Activated CD4-positive, alpha-beta T cell treated with anti-CD3 and anti-CD28 coated beads, Interleukin-2, amount 50 U/mL, for 48 hours (primary cell): ENCODE measurements at places on chromosomes 13 and 19.

DNA sequence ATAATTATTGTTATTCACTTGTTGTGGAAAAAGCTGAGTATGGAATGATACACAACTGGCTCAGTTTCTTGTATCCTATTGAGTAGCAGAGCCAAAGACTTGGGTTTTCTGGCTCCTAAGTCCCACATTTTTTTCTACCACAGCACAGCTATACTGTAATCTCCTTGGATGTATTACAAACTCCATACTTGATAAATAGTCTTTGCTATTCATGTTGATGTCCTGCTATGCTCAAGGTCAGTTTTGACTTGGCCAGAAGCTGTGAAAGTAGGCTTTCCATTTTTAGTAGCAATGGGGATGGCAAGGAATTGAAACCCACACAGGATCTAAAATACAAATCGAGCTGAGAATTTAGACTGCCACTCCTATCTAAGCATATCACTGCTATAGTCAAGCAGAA is 79.1 kb downstream of the B3GLCT start:
- no peak for DNase-seq

DNA sequence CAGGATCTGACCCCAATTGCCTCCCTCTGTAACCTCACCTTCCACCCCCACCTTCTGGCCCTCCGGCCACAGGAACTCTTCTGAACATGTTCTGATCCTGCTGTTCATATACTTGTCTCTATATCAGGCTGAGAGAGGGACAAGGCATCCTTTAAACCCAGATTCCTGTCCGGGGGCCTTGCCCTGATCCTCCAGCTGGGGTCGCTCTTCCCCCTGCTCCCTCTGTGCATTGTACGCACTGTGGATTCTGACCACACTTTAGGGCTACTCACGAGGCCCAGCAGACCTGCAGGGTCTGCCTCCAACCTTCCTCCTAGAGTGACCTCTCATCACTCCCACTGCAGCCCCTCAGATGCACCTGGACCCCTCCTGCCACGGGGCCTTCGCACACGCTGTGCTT is 269.3 kb downstream of the UQCRFS1 start:
- DNase-seq = no peak

GRCh38 chr19:16573925-16574324 is 1.7 kb upstream of the SLC35E1 start:
- no peak for DNase-seq

DNA sequence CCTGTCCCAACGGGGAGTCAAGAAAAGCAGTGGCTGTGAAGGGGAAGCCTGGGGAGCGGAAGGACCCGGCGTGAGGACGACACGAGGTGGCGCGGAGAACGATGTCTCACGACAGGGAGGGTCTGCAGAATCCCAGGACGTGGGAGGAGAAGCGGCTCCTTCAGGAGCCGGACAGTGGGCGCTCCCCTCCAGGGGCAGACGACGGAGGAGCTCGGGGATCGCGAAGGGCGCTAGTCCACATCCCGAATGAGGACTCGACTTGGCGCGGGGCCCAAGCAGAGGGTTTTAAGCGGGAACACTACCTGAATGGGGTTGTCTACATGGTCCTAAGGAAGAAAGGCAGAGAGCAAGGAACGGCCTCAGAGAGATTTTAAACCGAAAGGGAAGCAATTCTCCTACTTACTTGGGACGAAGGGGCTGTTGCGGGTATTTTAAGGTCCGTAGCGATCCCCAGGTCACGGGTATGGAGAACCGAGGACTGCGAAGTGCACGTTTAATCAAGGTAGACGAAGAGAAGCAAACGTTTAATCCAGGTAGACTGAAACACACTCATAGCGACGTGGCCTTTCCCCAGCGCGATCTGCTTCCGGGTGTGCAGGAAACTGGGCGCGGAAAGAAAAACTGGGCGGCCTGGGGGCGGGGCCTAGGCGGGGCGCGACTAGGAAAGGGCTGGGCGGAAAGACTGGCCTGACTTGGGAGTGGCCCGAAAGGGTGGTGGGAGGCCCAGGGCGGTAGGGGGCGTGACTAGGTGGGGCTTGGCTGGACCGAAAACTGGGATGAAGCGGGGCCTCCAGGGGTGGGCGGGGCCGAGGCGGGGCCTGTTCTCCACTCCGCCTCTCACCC is at the start of gene ZNF841:
TSS of gene ZNF841 (minus strand) at position 594 of the 843 bp plus-strand sequence. CDS start 10,964 bp downstream, outside the sequence.
- peak; percentile 88 for DNase-seq

- DNase-seq = no peak
Observed at GRCh38 chr13:77459592-77459991, 75.9 kb upstream of the SCEL start.

DNA sequence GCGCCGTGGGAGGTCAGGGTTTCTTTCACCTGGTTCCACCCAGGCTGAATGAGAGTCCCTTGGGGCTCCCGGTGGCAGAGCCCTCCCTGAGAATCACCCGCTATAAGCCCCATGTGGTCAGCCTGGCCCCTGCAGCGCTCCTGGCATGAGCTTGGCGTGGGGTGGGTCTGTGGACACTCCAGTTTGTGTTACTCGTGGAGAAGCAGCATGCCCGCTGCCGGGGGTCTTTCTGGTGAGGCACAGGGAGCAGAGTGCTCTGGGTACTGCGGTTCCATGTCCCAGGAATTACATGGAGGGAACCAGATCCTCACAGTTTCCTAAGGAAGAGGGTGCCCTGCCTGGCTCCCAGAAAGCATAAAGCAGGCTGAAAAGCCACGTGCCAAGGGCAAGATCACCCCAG is 62.2 kb downstream of the SMARCA4 start:
- DNase-seq = no peak

DNA sequence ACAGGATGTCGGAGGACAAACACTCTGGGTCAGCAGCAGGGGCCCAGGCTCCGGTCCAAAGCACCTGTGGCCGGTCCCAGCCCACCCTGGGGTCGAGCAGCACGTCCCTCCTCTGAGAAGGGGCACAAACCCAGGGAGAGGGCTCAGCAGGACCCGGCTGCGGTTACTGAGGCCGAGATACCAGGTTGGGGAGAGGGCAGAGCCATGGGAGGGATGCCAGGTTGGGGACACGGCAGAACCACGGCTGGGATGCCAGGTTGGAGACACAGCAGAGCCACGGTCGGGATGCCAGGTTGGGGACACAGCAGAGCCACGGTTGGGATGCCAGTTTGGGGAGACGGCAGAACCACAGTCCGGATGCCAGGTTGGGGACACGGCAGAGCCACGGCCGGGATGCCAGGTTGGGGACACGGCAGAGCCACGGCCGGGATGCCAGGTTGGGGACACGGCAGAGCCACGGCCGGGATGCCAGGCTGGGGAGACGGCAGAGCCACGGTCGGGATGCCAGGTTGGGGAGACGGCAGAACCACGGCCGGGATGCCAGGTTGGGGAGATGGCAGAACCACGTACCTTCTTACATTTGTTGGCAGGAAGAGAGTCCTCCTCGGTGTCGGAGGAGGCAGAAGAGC is 18.5 kb downstream of the MIER2 start:
- DNase-seq = no peak

DNA sequence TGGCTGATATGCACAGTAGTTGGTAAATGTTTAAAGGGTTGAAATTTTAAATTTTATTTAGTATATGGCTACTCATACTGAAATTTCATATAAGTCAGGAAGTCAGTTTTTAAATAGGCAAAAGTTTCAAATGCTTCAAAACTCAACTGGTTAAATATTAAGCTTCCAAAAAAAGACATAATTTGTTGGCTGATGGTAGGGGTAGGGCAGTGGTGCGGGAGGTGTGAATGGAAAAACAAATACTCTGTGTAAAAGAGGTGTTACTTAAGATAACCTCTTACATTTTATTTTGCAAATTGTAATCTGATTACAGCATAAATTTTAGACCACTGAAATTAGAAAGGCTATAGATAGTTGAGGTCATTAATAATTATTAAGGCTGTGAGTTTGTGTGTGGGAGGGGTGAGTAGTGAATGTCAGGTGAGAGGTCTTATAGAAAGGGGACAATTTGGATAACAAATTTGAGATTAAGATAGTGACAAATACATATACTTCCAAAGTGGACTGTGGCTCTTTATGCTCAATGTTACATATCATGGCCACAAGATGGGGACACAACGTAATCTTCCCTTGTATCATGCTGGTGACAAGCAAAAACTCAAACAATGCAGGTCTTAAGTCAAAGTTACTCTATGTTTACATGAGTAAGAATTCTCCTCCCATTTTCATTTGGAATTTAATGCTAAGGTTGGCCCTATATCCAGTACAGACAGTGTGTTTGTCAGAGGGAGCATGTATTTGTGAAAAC is 36.6 kb upstream of the OXGR1 start:
- DNase-seq = no peak

- DNase-seq = no peak
Observed at GRCh38 chr13:110301083-110301482, 5.9 kb downstream of the COL4A1 start.

DNA sequence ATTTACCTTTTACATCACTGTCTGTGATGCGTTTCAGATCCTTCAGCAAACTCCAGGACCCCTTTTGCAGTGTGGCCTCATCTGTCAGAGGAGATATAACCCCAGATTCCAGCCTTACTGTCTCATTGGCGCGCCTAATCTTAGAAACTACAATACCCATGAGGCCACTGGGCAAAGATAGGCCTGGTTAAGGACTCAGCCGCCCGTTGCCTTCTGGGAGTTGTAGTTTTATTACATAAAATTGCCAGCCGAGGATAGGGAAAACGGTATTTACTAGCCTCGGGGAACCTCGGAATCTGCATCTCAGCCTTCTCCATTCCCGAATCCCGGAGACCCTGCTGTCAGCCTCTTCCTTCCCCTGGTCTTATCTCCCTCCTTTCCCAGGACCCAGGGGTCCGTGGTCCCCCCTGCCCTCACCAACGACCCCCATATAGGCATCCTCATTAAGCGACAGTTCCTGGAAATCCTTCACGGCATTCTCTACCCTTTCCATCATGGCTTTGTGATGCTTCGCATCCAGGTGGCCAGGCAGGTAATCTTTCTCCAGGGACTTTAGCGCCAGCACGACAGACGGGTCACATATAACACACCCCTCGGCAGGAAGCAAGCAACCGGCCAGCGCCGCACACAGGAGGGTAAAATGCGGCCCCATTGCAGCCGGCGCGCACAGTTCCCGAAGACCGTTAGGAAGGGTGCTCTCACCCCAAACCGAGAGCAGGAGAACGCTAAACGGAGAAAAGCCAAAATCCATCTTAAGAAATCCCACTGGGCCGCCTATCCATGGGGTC is 1.3 kb downstream of the IZUMO1 start:
- DNase-seq = peak; percentile 52
